ENCODE measurements at places on chromosomes 12 and 14.

GRCh38 chr12:2273751-2274150 is 221.0 kb downstream of the CACNA1C start:
- DNase-seq, result no peak

DNA sequence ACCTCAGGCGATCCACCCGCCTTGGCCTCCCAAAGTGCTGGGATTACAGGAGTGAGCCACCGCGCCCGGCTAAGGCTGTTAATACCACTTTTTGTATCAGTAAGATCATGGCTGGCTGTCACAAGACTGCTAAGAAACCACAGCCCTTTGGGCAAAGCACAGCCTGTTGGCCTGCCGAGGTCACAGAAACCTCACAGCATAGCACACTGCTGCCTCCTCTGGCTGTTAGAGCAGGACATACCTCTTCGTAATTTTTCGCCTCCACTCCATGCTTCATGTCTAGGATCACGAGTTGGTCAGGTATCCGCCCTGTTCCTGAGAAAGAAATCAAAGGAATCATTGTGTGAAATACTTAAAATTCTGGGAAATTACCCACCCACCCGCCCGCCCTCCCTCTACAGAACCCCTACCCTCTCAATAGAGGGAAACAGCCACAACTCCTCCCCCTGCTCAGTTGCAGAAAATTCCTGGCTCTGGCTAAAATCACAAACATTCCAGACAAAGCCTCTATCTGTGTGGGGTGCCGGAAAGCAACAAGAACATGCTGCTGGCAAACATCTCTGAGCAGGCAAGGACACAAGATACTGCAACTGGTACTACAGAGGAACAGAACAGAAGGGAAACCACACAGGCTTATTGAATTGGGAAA is 20.7 kb upstream of the NEK9 start:
- DNase-seq, result no peak

DNA sequence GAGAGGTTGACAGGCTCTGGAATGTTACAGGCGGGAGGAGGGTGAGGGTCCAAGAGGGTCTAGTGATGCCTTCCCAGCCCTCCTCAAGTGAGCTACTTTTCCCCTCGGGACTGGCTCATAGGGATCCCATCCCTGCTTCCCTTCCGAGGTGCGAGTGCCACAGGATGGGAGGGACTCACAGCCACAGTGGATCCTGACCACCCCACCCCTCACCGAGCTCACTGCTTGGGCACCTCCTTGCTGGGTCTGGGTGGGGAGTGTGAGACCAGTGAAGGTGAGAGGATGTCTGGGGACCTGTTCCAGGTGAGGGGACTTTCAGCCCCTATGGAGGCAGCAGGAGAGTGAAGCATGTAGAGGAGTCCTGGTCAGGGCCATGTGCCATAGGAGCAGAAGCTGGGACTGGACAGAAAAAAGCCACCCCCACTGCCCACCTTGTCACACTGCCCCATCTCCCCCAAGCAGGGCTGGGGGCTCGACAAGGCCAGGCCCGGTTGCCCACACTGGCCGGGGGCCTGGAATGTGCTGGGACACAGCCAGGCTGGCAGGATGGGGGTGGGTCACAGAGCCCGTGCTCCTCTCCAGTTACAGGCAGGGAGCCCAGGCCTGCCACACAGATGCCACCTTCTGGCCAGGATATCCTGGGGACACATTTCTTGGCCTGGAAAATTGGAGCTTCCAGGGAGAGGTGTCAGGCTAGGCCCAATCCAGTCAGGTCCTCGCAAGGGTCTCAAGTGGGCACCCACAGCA is 1.7 kb upstream of the TNS2 start:
- DNase-seq, result peak; percentile 34

DNA sequence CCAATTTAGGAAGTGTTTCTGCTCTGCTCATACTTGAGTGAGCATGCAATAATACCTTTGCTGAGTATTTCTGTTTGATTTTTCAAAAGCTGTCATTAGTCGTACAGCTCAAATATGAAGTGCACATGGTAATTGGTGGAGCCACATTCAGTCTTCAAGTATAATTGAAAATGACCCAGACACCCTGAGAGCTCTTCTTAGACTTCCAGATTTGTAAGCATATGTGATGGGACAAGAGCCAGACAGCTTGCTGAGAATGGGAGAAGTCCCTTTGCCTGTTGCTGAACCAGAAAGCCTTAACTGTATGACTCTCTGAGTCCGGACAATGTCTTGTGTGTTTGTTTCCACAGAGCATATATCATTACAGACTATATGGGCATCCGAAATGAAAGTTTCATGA is 307.3 kb downstream of the TMEM117 start:
- DNase-seq, result no peak

DNA sequence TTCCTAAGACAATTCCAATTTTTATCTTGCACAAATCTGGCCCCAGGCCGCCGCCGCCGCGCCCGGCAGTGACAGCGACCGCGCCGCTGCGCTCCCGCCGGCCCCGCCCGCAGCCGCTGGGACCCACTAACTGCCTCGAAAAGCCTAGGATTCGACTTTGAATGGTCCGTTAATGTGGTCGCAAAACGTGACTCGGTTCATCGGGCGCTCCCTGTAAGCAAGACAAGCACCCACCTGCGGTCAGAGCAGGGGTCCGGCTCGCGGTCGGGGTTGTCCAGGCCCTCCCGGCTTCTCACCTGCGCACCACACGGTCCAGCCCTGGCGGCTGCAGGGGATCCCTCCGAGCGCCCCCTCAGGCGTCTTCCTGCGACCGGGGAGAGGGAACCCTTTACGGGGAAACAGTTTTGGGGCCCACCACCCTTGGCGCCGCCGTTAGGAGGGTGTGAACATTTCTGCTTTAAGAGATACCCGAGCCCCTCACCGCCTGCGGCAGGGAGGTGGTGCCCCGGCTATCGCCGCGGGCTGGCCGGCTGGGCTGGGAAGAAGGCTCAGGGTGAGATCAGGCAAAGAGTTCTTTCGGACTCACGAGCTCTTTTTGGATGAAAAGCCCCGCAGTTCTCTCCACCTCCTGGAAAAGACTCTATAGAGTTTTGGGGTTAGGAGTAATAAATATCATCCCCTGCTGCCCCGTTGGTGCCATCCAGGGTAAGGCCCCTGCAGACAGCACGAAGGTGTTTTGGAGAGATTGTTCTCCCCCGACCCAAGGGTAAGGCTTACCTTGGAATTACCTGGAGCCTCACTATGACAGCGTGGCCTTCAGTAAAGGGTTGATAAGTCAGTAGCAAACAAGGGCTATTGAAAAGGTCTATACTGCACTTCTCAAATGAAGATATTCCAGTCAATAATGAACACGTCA is 13.6 kb upstream of the FOXJ2 start:
- DNase-seq, result peak; percentile 71

- no peak for DNase-seq
Measured at GRCh38 chr12:90543841-90544240, 411.1 kb downstream of the CCER1 start.

GRCh38 chr14:90830931-90831701 is 14.9 kb upstream of the TTC7B start:
- DNase-seq, result no peak

DNA sequence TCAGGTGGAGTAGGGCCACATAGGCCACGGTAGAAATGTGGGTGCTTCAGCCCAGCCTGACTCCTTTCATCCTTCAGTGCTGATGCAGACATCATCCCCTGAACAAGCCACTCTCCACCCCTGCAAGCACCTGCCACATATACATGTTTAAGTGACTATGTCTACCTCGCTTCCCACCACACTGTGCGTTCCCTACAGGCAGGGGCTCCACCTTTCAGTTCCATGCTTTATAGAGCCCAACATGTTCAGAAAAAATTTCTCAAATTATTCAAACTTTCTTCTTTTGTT is 11.6 kb downstream of the SLC7A7 start:
- no peak for DNase-seq
